ENCODE measurements at places on chromosomes 12 and 14.

GRCh38 chr14:85079842-85080730, 449.9 kb upstream of the FLRT2 start:
- DNase-seq, result no peak

GRCh38 chr12:93453633-93454032, 11.9 kb upstream of the UBE2N start:
- DNase-seq, result no peak

- peak; percentile 40 for DNase-seq
These were observed 106.6 kb downstream of the BRMS1L start for GRCh38 chr14:35932659-35933159.

DNA sequence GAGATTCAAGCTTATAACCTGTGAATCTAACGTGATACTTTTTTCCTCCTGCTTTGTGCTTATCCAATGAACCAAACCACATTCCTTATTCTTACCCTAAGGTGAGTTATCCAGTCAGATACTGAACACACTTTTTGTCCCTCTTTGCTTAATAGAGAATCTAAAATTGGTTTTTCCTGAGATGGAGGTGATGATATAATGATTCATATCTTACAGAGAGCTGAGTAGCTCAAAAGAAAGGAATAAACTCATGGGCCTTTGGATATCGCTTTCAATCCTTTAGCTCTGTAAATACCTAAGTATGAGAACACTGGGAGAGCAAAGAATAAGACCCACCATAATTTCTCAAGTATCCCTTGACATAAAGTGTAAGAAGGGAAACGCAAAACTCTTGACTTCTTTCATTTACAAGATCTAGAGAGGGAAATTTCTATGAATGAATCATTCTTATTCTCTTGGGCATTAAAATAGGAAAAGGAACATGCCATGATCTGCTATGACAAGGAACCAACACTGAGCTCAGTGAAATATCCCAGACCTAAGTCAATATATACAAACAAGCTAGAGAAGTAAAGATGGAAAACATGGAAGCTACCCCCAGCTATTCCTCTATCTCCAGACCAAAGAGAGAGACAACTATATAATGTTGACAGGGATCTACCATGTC, 81.8 kb upstream of the STAC3 start:
- no peak for DNase-seq

DNA sequence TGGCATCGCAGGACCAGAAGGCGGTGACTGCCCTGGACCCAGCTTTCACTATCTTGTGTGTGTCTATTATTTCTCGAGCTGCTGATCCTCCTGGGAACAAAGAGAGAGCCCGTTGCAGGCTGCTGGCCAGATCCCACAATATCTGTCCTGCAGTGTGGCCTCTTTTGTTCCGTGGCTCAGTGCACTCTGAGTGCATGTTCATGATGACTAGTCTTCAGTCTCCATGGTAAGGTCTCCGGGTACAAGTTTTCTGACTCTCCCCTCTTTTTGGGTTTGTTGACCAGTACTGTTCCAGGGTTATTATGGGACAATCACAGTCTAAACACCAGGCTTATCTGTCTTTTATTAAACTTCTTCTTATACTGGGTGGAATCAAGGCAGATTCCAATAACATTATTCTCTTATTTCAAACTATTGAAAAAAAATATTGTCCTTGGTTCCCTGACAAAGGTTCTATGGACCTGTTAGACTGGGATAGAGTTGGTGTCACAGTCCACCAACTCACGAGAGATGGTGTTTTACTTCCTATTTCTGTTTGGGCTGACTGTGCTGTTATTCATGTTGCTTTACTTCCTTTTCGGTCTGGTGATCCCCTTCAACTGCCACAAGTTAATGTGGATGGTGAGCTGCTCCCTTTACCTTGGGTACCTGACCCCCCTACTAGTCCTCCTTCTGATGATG, 192.9 kb upstream of the ALG10B start:
- no peak for DNase-seq

DNA sequence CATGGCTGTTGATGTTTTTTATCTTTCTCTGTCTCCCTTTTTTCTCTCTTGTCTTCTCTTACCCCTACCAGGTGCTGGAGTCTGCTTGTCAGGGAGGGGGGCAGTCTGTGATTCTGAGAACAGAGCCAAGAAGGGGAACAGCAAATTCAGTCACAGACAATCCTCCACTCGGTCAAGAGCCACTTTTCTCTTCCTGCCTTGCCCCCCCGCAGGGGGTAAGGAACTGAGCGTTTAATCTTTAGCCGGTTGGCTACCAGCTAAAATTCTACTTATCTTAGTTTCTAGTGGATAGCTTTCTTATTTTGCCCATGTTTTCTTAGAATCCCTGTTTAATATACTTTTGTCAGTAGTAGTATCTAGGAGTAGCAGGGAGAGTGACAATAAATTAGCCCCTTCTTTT, 1.9 kb downstream of the RIMKLB start:
- DNase-seq, result no peak

- no peak for DNase-seq
These were observed 3.2 kb downstream of the MGST1 start for GRCh38 chr12:16350682-16351081.

- DNase-seq, result no peak
These were observed 262.7 kb downstream of the SYT1 start for GRCh38 chr12:79127271-79127751.

DNA sequence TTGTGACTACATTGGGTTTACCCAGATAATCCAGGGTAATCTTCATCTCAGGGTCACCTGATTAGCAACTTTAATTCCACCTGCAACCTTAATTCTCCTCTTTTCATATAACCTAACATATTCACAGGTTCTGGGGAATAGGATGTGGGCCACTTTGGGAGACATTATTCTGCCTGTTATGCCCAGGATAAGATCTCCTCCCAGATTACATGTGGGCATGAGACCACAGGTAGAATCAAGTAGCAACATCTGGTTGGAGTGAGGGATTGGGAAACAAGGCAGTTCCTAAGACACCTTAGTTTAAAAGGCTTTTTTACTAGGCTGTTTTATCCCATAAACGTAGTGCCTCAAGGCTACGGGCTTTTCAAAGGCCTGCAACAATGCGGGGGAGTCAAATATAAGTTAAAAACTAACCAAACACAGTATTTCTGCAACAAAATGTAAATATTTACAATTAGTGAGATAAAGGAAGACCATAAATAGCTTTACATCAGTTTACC, 181.5 kb downstream of the FOXA1 start:
- no peak for DNase-seq

- no peak for DNase-seq
These were observed 83.0 kb upstream of the METAP2 start for GRCh38 chr12:95390932-95391331.

DNA sequence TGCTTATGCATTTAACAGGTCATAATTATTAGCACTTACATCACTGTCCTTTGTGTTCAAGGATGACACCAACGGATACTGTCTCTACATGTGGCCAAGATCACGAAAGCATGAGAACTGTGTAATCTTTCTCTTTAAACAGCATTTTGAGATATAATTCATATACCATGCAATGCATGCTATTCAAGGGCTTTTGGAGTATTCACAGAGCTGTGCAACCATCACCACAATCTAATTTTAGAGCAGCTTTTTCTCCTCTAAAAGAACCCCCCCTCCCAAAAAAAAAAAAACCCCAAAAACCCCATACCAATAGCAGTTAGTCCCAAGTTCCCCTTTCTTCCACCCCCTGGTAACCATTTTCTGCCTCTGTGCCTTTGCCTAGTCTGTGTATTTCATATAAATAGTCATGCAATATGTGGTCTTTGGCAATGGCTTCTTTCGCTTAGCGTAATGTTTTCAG, 60.6 kb downstream of the SPRING1 start:
- no peak for DNase-seq

DNA sequence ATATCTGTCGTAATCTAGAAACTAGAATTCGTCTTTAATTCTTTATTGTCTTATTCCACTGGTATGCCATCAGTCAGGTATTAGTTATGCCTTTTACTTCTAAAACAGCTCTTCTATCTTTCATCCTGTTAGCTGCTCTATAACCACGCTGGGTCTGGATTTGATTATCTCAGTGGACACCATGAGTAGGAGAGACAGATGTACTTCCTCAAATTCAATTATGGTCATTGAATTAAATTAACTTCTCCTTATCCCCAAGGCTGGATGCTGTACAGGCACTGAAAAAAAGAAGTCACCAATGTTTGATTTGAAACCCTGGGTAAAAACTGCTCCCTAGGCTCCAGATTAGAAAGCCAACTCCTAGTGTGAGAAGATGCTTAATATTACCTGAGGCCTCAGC, 107.3 kb downstream of the PIK3C2G start:
- no peak for DNase-seq

DNA sequence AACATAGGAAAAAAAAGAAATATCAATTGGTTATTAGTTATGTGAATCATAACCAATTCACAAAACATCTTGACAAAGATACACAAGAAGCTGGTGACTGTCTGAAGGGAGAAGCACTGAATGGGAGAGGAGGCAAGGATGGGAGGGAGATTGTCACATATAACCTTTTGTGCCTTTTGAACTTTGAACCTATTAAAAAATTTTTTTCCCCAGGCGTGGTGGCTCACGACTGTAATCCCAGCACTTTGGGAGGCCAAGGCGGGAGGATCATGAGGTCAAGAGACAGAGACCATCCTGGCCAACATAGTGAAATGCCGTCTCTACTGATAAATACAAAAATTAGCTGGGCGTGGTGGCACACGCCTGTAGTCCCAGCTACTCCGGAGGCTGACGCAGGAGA, 12.6 kb downstream of the DYNLL1 start:
- no peak for DNase-seq

DNA sequence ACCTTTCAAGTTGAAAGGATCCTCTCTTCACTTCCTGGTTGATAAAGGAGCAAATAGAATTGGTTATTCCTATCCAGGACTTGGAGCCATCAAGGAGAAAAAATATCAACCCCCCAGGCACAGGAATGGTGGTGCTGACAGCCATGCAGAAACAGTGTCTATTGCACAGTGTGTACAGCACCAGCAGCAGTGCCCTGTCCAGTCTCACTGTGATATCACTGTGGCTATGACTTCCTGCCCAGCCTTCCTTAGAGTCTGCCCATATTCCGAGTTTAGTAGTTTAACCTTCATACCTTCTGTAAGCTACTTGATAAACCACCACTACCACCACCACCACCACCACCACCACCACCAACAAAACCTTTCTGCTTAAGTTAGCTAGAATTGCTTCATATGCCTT, 45.1 kb upstream of the FERMT2 start:
- DNase-seq, result no peak

DNA sequence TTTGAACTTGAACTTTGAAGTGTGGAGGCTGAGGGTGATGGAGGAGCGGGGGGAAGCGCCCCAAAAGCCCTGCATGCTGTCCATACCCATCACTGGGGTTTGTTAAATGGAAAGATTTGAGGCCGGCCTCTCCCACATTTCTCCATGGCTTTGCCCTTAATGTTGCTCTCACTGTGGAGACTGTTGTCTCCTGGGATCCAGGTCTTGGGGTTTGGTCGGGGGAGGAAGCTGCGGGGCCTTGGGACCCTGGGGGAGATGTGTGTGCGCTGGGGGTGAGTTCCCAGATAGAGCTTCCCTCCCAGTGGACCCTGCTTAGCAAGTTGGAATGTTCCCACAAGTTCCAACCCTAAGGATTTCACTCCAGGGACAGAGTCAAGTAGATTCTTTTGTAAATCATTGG, 28.0 kb upstream of the LRTM2 start:
- no peak for DNase-seq

DNA sequence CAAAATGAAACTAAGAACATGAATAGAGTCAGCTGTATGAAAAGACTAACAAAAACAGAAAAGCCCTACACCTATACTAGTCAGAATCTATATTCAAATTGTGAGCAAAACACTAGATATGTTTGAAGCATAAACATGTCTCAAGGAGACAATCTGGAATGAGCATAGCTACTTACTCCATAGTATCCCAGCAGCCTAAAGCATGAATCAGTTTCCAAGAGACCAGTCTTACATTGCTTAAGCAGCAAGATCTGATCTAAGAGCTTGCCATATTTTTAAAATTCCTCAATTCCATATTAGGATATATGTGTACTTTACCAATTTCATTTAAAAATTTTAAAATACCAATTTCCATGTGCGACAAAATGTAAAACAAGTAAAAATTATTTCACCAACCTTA, 7.7 kb downstream of the CAPS2 start:
- DNase-seq, result no peak

- DNase-seq, result no peak
These were observed 1103.1 kb downstream of the VRK1 start for GRCh38 chr14:97900196-97900854.

DNA sequence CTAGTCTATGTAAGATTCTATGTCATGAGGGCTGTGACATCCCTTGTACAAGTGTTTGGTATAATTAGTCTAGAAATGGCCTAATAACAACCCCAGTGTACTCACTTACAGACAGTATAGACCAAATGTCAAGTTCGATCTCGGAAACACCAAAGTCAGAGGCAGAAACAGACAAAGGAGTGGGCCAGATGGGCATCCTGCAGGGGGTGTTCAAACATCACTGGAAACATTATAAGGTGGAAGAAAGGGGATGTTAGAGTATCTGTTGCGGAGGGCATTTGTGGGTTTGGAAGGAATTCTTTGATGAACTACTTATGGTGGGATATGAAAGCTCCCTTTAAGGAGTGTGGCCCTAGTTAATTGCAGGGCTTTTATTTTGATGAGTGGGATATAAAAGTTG, 134.6 kb downstream of the ESR2 start:
- DNase-seq, result no peak

DNA sequence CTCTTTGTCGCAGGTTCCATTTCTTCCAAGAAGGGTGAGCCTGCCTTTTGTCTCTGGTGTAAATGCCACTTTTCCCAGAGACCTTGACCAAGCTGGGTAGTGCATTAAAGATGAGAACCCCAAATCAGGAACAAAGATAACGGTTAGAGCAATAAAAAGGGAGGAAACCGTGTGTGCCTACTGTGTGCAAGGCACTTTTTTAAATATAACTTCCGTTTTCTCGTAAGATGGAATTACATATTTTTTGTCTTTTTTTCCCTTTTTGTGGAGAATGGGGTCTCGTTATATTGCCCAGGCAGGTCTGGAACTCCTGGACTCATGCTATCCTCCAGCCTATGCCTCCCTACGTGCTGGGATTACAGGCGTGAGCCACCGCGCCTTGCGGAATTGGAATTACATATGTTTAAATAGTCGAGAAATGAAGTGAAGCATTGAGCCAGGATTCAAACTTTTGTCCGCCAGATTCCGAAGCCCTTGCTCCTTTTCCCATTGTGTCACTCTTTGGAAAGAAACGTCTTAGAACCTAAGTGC, 506 bp upstream of the NABP2 start:
- no peak for DNase-seq

GRCh38 chr12:47775100-47775911, 2.3 kb downstream of the SLC48A1 start:
- no peak for DNase-seq
